DMS79 treated with DMSO at 0.1 percent for 48 hours (cell line): ENCODE measurements at places on chromosomes 6 and 20.

- no peak for DNase-seq
Observed at GRCh38 chr20:38272398-38272797, 11.9 kb upstream of the KIAA1755 start.

DNA sequence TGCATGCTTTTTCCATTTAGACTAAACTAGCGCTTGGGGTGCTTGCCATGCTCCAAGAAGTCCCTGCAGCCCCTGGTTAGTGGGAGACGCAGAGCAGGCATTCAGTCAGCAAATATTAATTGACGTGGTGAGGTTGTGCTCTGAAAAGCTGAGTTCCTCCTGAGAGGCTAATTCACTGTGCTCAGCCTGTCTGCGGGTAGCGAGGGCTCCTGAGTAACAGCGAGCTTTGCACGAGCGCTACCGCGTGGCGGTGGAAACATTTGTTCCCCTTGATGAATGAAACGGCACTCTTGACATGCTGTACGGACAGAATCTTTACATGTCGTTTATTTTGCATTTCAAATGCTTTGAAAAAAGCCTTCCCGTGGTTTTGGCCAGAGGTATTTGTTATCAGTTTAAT, 170.6 kb upstream of the AGPAT4 start:
- no peak for DNase-seq

- no peak for DNase-seq
Observed at GRCh38 chr6:165661664-165662025, 1.4 kb downstream of the PDE10A start.

DNA sequence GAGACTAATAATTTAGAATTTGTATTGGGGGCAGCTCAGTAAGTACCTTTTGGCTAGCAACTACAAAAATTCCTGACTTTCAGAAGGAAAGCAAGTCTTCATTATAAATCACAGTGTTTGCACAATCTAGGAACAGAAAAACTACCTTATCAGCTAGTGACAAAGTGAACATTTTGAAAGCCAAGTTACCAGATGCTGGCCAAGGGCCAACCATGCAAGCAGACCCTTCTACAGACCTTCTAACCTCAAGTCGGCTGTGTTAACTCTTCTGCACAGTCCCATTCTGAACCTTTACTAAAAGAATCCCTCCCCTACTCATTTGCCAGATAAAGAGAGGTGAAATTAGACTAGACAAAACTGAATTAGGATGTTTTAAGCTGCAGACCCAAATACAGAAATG, 341.9 kb downstream of the COL12A1 start:
- DNase-seq = no peak

DNA sequence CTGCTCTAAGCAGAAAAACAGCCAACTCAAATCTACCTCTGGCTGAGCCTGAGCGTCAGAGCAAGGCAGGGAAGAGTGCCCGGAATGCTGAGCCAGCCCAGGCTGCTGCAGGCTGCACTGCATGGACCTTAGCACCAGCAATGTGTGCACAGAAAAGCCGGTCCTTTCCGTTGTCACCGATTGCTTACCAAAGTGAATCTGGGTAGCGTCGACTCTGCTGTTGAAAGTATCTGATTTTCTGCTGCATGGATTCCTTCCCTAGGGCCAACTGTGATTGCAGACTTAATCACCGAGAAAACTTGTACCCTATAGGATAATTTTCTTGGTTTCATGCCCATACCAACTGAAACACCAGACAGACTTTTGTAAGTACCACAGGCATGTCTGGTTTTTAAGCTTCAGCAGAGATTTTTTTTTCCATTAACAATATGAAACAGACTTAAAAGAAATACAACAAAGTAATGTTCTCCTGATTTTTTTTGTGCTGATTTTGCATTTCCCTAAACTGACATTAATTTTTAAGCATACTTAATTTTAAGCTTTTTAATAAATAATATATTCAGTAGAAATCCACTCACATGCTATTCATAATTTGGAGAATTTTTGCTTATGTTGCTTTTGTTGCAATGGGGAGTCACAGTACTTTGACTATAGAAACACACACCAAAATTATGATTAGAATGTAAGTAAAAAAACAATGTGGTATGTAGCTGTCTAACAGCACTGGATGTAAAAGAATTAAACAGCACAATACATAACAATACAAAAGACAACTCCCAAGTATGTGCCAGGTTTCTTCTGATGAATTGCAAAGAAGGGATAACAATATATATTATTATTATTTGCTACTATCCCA, 218.0 kb downstream of the THBS2 start:
- no peak for DNase-seq

DNA sequence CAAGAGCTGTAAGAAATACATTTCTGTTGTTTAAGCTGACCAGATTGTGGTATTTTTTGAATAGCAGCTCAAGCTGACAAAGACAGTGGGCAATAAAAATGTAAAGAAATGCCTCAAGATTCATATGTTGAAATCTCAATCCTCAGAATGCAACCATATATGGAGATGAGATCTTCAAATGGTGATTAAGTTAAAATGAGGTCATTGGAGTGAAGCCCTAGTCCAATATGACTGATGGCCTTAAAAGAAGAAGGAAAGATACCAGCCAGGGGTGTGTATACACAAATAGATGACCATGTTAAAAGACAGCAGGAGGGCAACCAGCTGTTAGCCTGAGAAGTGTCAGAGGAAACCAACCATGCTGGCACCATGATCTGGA, 7.1 kb upstream of the DDO start:
- DNase-seq = no peak

DNA sequence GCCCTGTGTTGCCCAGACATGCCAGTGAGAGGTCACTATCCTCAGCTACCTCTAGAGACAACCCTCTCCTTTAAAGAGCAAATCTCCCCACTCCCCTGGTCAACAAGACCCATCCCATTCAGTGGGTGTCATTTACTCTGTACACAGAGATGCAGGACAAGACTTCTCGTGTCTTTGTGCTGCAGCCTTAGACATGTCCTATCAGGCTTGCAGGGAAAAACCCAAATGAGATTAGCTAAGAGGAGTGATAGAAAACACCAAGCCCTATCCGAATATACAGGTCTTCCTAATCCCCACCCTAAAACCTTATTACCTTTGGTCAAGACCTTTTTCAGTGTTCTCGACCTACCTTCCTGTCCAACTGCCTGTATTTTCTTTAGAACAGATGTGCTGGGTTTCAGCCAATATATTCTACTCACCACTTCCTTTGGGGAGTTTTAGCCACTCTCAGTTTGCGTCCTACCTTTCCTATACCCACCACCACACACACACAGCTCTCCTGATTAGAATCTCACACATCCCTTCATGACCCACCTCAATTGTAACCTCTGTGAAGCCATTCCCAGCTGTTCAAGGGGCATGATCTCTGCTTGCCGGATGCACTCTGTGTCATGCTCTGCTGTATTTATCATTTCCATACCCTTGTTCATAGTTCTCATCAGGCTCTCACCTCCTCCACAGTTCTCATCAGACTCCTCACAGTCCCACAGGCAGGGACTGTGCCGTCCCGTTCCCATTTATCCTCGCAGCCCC, 39.7 kb downstream of the TRAM2 start:
- no peak for DNase-seq

- no peak for DNase-seq
Observed at GRCh38 chr6:141729146-141729545, 403.6 kb upstream of the GJE1 start.

DNA sequence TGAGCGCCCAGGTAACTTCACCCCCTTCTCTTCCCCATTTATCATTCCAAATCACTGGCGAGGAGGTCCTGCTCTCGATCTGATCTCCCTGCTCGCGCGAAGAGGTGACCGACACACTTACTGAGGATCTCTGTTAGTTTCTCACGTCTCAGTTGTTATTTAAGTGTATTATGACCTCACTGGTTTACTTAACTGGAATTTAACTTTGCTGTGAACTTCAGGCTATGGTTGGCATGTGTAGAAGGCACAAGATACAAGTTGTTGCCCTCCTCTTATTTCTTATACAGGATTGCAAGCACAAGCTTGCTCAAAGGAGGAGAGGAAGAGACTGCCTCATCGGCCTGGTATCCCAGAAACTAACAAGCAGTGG, 1.2 kb downstream of the RNF217 start:
- peak; percentile 76 for DNase-seq

DNA sequence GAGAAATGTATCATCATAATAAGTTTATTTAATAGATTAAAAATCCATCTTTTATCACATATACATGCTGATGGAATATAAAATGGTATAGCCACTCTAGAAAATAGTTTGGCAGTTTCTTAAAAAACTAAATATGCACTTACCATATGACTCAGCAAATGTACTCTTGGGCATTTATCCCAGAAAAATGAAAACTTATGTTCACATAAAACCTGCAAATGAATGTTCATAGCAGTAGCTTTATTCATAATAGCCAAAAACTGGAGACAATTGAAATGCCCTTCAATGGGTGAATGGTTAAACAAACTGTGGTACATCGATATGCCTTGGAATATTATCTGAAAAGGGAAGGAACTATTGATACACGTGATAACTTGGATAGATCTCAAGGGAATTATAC, 6.4 kb upstream of the NCOA7 start:
- no peak for DNase-seq

DNA sequence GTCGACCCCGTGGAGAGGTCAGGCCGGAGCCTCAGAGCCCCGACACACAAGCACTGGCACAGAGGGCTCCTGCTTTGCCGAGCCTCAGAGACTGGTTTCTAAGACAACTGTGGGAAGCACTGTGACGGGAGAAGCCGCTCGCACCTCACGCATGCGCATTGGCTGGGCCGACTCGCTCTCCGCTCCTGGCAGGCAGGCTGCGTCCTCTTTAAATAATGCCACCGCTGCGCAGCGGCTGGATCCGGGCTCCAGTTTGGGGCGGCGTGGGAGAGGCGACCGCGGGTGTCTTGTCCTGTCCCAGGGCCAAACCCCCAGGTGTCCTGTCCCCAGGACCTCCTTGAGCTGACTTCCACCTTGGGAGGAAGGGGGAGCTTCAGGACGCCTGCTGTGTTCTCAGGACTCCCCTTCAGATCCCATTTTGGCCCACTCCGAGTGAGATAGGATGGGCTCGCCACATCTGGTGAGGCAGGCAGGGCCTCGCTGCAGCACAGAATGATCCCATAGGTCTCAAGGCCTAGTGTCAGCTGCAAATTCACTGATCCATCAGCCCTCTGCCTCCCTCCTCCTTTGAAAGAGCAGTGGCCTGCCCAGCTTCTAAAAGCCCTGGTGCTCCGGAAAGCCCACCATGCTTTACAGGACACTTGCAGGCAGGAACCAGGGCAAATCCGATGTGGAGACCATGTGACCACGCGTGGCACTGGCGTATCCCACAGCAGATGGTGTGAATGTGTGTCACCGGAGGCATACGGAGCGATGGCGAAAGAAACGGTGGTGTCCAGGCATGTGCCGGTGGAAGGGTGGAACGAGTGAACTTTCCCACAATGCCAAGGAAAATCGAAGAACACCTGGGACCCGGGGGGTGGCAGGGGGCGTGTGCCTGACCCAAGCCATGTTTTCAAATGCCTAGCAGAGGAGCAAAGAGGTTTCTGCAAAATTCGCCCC, 169.3 kb upstream of the ZNF337 start:
- DNase-seq = peak; percentile 77

- DNase-seq = no peak
Observed at GRCh38 chr6:157253017-157253416, 70.3 kb downstream of the TMEM242 start.

GRCh38 chr6:79635232-79635543, 4.1 kb downstream of the SH3BGRL2 start:
- DNase-seq = no peak

DNA sequence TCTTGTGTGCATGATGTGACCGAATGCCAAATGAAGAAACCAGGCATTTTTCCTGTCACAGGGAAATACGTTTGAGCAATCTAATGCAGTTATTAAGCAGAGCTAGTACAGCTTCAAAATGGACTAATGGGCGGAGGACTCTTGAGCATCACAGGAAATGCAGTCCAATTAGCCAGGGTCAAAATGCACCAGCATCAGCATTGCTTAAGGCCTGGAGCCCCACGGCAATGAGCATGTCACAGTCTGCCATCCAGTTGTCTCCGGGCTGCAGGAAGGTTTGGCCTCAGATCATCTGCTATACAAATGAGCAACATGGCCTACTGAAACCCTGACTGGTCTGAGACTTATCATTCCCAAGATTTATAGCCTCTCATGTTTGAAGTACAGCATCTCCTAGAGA, 652.1 kb upstream of the SLC35B3 start:
- peak; percentile 1 for DNase-seq

- no peak for DNase-seq
Observed at GRCh38 chr6:139282684-139283083, 9.1 kb downstream of the TXLNB start.

DNA sequence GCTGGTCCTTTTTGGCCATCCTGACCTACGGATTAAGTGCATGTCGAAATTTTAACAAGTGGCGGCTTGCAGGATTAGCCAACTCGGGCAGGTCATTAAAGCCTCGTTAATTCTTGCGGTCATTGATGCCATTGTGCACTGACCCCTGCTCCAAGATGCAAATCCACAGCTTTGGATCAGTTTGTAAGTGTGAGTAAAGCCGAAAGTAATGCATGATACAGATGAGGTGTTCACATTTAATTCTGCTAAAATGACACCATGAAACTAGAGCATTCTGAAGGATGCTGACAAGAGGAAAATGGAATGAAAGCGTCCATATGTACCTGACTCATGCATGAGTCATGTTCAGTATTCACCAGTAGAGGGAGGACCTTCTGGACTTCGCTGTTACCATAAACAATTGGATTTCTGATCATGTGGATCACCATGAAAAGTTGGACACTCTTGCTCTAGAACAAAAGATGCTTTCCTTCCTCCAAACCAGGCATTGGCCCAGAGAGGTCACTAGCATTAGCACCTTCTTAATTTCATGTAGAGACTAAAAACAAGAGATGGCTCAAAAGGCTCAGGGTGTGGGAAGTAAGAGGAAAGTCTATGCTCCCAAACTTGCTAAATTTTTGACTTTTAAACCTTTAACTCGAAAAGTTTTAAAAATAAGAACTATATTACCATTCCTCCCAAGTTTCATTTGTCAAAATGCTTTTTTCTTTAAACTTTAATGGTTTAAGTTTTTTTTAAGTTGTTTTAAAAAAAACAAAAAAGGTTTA, 48.0 kb downstream of the MUC22 start:
- no peak for DNase-seq

DNA sequence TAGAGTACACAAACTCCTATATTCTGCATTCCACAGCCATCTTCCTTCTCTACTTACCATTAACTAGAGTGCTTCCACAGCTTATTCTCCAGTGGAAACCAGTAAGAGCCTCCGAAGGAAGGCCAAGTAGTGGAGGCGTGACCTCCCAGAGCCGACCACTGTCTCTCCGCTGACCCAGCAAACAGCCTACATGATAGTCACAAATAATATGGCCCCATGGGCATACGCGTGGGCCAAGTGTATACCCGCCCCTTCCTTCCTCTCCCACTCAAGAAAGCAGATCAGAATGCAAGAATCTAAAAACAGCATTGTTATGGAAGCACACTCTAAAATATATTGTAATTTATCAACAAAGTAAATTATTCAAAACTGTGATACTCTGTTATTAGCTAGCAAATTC, 526.6 kb upstream of the JARID2 start:
- no peak for DNase-seq

DNA sequence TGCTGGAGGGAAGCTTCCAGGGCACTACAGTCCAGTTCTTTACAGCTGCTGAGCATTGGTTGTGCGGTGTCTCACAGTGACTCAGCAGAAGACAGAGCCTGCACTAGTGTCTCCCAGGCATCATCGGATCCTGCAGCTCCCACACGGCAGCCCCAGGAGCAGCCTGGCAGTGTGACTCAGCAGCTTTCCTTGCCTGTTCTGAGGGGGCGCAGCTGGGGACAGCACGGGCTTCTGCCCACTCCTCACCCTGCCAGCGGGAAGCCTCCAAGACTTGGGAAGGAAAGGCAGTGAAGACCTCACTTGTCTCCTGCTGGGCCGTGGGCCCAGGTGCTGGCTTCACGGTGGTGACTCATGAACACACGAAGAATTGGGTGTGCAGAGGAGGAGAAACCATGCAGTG, 165.4 kb downstream of the SYNDIG1 start:
- no peak for DNase-seq
